ENCODE measurements at places on chromosomes 16 and 17.
A peak's percentile ranks its signal among the peaks of the same experiment; 100 is the strongest.

DNA sequence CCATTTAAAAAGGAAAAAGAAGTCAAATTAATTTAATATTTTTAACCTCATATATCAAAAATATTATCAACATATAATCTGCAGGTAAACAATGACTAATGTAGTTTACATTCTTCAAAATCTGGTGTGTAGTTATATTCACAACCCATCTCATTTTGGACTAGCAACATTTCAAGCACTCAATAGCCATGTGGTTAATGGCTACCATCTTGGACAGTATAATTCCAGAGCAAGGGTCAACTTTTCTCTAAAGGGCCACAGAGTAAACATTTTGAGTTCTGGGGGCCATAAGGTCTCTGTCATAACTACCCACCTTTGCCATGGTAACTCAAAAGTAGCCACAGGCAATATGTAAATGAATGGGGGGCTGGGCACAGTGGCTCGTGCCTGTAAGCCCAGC is 153.9 kb downstream of the PARN start:
- DNase-seq, result no peak

DNA sequence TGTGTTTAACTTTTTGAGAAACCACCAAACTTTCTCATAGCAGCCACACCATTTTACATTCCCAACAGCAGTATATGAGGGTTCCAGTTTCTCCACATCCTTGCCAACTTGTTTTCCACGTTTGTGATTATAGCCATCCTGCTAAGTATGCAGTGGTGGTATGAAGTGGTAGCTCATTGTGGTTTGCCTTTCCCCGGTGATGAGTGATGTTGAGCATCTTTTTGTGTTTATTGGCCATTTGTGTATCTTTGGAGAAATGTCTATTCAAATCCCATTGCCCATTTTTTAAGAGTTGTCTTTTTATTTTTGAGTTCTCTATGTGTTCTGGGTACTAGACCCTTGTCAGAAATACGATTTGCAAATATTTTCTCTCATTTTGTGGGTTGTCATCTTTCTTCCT is 17.4 kb downstream of the SF3B3 start:
- DNase-seq, result no peak

DNA sequence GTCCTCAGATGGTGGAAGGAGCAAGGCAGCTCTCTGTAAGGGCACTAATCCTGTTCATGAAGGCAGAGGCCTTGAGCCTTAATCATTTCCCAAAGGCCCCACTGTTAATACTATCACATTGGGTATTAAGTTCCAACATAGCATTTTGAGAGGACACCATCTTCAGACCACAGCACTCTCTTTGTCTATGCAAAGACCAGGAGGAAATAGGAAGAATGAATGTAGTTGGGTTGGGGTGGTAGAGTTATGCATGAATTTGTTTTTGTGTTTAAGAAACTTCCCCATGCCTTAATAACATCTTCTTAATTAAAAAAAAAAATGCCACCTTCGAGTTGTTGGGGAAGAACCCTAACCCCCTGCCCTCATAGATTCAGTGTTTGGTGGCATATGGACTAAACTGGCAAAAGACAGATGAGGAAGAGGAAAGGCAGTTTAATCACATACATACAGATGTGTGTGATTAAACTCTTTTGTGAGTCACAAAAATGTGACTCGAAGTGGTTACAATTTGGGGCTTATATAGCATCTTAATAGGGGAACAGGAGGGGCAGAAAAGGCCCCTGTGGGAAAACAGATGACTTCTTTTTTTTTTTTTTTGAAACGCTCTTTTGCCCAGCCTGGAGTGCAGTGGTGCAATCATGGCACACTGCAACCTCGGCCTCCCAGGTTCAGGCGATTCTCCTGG is 35.0 kb upstream of the SLC5A10 start:
- no peak for DNase-seq

- DNase-seq, result no peak
Observed at GRCh38 chr17:78921437-78921971, 3.7 kb downstream of the TIMP2 start.

- DNase-seq, result no peak
Observed at GRCh38 chr16:3101018-3101840, 2.1 kb upstream of the ZSCAN10 start.

DNA sequence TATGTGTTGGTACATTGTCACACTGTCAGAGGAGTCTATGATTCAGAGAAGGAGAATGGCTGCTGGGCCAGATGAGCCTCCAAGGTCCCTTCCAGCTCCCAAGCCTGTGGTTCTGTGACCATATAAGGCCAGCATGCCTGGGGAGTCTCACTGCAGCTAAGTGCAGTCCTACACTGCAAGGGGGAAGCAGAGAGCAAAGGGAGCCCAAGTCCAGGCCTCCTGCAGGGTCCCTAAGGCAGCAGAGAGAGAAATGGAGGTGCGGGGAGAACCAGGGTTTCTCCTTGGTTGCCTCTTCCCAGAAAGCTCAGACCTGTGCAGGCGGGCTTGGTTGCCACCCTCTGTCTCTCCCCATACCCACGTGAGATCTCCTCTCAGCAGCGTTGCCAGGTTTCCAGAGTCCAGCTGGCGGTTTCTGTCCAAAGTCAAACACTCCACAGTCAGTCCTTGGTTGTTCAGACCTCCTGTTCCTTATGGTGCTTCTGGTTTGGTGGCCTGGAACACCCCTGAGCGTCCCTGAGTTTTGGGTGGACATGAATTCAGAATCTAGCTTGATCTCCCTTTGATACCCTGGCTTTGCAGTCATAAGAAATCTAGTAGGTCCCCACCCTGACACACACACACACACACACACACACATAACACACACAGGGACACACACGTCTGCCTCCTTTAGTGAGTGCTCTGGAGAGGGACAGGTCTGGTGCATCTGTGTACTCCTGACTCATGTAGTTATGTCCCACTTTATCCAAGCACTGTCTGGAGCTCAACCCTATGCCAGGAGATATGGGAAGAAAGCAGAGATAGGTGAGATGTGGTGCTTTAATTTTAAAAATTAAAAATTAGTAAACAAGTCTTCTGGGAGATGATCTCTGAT is 78.8 kb downstream of the GNAO1 start:
- DNase-seq, result no peak

DNA sequence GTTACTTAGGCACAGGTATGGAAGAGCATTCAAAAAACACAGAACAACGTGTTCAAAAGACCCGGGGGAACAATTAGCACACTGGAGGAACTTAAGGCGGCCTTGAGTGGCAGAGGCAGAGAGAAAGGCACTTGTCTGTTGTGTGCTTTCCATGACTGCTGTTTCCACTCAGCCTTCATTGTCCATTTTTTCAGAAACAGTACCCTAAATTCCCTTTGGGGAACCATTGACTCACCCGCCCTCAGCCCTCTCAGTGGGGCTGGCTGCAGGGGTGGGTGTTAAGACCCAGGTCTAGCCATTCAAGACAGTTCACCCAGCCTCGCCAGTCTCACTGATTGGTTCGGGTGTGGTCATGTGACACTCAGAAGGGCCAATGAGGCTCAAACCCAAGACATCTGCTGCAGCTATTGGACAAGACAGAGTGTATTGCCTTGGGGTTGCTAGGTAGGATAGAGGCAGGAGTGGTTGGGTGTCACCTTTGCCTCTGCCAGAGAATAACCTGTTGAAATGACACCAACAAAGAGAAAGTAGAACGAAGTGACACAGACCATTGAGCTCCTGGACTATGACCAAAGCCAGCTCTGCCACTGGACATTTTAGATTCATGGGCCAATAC is 19.6 kb upstream of the CEP20 start:
- DNase-seq, result no peak

DNA sequence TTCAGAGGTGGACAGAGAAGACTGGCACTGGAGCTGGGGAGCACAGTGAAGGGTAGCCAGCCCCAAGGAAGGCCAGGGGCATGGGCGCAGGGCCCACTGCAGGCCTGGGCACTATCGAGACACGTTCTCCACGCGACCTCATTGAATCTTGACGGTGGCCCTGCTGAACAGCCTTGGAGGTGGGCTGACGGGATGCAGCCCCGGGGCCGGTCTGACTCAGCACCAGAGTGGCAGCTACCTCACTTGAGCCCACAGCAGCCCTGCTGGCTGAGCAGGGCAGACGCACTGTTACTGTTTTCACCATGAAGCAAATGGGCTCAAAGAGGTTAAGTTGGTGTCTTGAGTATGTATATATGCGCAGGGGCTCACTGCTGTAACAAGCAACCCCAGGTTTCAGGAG is 78.8 kb upstream of the FOXF1 start:
- DNase-seq, result no peak

- DNase-seq, result no peak
Observed at GRCh38 chr17:561116-561515, 153.5 kb downstream of the VPS53 start.

GRCh38 chr17:40531051-40531991 is 29.9 kb upstream of the TNS4 start:
- peak; percentile 52 for DNase-seq

DNA sequence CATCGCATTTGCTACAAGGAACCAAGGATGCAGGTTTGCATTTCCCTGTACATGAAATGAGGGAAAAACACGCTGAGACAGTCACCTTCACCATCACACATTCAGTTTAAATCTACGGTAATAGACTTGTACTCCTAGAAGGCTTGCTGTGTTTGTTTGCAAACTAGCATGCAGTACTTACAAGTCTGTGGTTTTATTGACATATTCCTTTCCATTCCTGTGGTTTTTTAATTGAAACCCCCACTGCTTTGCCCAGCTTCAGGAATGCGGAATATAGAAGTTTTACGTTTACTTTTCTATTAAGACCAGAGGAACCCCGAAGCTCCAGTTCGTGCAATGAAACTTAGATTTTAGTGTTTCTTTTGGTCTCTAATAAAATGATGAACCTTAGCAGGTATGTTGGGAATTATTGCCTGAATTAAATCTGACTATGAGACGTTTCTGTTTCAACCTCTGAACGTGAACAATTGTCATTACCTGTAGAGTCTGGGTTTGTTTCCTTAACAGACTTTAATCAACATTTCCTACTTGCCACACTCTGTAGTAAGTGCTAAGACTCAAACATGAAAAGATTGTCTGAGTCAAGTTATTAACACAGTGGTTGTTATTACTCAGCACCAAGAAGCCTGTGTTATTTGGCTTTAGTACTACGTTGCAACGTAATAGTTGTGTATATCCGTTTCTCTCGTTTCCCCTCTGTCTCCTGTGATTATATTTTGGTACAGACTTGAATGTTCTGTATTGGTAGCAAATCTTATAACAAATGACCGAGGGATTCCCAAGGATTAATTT is 793.3 kb upstream of the GOT2 start:
- DNase-seq, result no peak

DNA sequence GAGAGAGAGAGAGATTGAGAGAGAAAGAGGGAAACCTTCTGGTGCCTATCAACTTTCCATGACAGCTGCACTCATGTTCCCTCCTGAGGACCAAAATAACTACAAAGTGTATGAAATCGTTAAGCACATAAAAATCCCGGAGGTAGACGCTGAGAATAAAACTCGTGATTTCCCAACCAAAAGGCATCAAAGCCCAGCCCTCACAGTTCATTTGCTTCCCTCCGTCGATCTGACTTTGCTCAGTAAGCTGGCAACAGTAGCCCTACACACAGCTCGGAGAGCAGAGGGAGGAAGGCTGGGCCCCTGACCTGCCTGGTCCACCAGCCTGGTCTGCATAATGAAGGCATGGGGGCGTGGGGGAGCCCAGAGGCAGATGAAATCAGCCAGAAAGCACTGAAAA is 273.9 kb upstream of the ZFHX3 start:
- no peak for DNase-seq

GRCh38 chr16:1141191-1141590 is 11.7 kb upstream of the CACNA1H start:
- no peak for DNase-seq

DNA sequence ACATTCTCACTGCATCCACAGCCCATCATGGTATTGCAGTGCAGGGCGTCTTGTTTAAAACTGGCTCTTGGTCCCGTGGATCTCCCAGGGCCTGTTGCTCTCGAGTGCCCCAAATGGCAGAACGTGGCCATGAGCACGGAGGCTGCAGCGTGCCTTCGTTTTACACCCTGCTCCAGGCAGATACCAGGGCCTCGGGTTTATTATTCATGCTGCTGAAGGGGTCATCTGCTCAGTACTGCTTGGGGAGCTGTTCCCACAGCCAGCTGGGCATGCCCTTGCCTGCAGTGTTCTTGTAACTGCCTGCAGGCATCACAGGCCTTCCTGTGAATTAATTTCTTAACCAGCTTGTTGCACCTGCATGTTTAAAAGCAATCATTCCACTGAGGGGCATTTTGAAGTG is 129.7 kb upstream of the CHMP6 start:
- DNase-seq, result peak; percentile 56

DNA sequence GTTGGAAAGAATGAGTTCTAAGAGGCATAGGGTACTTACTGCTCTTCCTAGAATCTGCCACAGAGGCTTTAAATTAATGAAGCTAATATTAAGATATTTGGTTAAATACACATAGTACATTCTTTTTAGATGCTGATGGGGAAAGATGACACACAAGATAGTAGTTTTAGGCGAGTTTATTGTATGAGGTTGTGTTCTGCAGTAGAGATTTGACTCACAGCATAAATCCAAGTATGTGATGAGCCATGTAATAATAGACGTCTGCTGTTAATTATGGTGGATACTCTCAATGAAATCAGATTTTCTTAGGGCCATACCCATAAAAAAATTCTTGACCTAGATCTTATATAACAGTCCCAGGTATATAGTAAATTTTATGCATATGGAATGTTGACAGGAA is 8.0 kb downstream of the TNRC6C start:
- no peak for DNase-seq

- DNase-seq, result no peak
Observed at GRCh38 chr17:4393806-4394205, 27.3 kb upstream of the UBE2G1 start.

All from activated effector memory CD4-positive, alpha-beta T cell treated with Interleukin-2 at 50 U/mL for 16 hours (primary cell).